ENCODE measurements at places on chromosomes 16 and 17.

DNA sequence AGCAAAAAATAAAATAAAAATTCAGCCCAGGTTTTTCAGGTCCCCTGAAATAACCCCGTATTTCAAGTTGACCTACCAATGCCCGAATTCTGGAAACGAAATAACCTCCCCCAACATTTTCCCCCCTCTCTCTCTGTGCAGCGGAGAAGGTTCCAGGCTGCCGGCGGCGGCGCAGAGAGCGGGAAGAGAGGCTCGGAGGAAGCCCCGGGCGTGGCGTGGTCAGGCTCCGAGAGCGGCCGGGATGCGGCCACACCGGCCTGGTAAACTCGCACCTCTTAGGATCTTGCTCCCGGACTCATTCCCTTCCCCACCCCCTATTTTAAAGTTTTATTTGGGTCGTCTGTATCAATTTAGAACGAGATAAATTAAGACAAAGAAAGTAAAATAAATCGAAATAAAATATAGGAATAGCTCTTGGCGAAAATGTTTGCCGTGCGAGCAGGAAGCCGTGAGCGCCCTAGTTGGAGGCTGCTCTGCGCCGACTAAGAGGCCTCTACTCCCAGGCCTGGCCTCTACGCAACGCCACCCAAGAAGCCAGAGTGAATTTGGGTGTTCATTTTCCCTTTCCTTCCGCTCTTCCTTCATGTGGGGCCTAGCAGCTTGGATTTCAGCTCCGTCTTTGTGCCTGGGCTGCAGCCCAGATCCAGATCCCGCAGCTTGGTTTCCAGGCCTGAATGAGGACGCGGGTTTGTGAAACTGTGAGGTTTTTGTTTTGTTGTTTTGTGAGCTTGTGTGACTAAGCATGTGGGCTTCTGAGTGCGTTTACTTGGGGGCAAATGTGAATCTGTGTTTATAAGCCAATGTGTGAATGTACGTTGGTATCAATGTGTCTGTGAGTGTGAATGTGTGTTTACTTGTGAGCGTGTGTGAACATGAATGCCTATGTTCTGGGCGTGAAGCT, 1.5 kb upstream of the HOXB6 start:
- DNase-seq: no peak

GRCh38 chr16:1543085-1543896, 9.8 kb downstream of the TMEM204 start:
- peak; percentile 65 for DNase-seq

DNA sequence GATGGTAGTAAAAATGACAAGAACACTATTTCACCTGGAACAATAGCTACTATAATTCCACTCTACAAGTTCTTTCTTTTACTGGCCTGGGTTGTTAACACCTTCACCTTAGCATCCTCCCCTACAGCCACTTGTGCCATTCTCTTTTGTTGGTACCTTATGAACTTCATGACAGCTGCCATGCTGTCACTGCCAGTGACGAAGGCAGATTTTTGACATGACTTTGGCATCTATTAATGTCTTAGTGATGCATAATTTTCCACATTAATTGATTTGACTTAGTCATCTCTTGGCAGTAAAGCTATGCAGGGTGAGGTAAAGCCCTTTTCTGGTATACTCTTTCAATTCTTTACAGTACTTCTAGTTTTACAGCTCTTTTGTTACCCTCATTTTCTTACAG, 207.9 kb downstream of the TANC2 start:
- DNase-seq: no peak

- DNase-seq: no peak
These were observed 10.3 kb upstream of the TOX3 start for GRCh38 chr16:52557236-52557635.

- DNase-seq: peak; percentile 90
These were observed 49.0 kb downstream of the BCL7C start for GRCh38 chr16:30844671-30845449.

- DNase-seq: peak; percentile 87
These were observed 11.2 kb upstream of the CEP20 start for GRCh38 chr16:15899538-15900100.

DNA sequence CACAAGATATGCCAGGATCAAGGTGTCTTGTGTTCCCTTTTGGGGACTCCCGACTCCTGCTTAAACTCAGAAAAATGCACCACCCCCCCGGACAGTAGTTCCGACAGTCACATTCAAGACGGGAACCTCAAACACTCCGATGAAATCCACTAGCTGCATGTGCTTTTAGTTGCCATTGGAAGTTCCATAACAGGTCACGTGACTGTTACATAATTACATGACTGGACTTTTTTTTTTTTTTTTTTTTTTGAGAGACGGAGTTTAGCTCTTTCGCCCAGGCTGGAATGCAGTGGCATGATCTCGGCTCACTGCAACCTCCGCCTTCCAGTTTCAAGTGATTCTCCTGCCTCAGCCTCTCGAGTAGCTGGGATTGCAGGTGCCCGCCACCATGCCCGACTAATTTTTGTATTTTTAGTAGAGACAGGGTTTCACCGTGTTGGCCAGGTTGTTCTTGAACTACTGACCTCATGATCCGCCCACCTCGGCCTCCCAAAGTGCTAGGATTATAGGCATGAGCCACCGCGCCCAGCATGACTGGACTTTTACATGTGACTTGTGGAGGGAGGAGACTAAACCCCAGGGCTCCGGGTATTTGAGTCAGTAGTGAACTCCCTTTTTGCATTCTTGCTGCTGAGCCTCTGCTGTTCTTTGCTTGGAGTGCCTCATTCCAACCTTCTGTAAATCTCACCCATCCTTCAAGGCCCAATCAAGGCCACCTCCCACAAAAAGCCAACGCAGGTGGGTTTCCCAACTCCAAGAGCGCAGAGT, 1.6 kb downstream of the SIRT7 start:
- no peak for DNase-seq

DNA sequence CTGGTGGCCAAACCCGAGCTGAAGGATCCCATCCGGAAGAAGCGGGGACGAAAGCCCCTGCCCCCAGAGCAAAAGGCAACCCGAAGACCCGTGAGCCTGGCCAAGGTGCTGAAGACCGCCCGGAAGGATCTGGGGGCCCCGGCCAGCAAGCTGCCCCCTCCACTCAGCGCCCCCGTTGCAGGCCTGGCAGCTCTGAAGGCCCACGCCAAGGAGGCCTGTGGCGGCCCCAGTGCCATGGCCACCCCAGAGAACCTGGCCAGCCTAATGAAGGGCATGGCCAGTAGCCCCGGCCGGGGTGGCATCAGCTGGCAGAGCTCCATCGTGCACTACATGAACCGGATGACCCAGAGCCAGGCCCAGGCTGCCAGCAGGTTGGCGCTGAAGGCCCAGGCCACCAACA, 5.9 kb downstream of the CBX2 start:
- DNase-seq: no peak

DNA sequence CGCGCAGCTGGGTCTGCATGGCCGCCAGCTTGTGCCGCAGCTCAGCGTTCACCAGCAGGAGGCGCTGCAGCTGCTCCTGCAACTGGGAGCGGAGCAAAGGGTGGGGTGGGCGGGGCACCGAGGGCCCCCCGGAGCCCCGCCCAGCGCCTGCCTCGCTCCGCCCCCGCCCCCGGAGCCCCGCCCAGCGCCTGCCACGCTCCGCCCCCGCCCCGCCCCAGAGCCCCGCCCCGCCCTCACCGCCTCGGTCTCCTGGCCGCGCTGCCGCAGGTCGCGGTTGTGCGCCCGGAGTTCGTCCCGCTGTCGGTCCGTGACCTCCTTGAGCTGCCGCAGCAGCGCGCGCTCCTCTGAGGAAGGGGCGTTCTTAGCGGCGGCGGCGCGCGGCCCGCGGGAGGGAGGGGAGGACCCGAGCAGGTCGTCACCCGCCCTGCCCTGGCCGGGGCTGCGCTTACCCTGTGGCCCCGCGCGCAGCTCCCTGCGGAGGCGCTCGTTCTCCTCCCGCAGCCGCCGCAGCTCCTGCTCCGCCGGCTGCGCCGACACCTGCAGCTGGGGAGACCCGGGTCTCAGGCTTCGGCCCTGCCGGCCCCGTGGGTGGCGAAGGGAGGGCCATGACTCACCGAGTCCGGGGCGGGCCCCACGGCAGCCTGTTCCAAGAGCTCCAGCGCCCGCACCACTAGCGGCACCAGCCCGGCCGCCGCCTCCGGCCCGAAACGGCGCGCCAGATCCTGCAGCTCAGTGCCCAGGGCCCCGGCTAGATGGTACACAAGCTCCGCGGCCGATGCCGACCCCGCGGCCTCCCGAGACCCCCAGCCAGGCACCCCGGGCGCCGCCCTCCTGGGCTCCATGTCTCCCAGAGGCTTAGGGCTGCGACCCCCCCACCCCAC, 463 bp downstream of the RILP start:
- DNase-seq: peak; percentile 96
